ENCODE measurements at places on chromosomes 12 and 14.
A peak's percentile ranks its signal among the peaks of the same experiment; 100 is the strongest.

- DNase-seq, result no peak
Observed at GRCh38 chr12:114131824-114132223, 165.7 kb upstream of the RBM19 start.

- DNase-seq, result peak; percentile 81
Observed at GRCh38 chr12:6603095-6603567, 4.0 kb downstream of the CHD4 start.

GRCh38 chr12:117803001-117803400 is 165.8 kb downstream of the KSR2 start:
- no peak for DNase-seq

DNA sequence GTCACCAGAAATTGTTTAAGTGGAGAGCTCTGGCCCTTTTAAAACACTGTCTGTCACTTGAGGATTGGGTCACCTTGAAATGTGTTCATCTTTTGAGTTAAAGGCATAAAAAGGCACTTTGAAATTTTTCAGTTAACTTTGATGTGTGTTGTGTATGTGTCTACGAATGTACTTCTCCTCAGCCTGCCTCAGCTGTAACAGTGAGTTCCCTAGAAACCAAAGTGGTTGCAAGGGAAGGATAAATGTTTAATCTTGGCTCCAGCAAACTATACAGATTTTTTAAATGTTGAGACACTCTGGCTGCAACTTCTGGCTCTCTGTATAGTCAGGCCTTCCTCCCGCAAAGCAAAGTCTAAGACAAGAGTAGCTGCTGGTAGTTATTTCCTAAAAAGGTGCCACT is 8.3 kb downstream of the DERA start:
- peak; percentile 26 for DNase-seq

DNA sequence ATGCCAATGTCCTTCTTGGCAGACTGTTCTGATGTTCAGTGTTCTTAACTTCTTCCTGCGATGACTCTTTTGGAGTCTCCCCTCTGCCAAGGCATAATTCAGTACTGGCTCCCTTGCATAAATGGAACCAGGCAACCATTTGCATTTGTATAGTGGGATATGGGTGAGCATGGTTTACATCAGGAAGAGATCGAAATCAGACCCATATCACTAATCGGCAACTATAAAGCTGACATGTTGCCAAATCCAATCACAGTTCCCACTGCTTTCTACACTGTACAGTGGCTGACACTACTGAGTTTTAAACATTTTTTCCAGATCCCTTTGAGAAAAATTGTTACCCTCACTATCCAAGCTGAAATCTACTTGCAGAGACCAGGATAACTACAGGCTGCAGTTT is 83.8 kb downstream of the KITLG start:
- no peak for DNase-seq

DNA sequence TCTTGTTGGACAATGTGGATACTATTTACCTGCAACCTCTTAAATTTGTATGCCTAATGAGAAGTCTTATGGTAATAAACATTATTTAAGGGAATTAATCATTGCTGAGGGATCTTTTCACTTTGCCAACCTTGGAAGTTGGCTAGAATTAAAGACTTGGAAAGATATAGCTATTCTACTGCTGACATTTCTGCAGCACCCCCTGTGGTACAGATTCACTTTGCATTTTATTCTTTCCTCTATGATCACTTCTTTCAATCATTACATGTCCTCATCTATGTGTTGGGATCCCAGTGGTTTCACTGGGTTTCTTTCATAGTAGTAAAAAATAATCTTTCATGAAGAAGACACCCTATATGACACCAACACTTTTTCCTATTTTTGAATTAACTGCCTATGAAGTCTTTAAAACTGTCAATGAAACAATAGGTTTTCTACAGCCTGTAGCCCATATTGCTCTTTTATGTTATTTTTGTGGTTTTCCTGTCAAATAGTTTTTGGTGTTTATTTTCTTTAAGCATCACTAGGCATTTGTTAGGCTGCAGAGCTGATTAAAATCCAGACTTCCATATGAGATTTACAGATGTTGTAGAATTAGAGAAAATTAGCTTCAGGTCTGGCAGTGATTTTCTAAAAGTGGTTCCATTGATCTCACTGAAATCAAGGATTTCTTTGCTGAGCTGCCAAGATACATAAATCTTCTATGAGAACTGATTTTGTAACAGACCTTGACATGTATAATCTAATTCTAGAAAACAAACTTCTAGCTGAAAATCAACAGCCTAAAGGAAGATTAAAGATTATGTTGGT is 256.1 kb downstream of the NAV3 start:
- peak; percentile 13 for DNase-seq

GRCh38 chr14:60085085-60085484 is 6.6 kb upstream of the PCNX4 start:
- DNase-seq, result no peak

DNA sequence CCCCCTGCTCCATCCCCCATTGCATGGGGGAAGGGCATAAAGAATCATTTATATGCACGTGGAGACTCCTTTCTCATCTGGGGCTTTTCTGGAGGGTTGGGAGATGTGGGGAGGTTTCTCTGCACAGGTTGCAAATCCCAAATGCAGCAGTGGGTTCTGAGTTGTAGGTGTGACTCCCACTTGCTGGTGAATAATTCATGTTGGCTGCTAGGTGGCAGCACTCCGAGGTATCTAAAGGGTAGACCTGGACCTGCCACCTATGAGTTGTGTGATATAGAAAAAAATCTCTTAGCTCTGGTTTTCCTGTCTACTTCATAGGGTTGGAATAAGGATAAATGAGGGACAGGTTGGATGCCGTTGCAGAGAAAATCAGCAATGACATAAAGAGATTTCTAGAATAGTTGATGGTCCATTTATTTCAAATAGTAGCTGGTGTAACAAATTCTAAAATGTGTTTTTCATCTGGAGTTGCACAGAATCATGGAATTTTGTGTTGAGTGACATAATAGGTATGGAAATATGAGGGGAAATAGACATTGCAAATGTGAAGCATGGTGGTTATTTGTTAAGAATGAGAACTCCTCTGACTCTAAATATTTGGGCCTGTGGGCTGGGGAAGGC is 4.6 kb downstream of the MARCHF9 start:
- no peak for DNase-seq

DNA sequence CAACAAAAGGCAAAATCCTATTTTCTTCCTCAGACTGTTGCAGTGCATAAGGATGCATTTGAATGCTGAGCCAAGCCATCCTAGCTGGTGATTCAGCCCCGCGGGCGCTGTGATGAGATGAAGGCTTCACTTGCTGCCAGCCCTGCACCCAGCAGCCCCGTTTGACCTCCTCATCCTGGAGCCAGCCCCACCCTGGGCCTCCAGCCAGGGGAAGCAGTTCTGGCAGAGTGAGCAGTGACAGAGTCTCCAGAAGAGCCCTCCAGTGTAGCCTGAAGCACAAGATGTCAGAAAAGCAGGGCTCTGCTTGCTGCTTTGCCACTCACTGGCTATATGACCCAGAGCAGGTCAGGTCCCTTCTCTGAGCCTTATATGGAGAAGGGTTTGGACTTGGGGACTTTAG is 96.2 kb upstream of the HSPB8 start:
- peak; percentile 27 for DNase-seq

GRCh38 chr12:57551637-57552305 is 1.9 kb downstream of the KIF5A start:
- no peak for DNase-seq

DNA sequence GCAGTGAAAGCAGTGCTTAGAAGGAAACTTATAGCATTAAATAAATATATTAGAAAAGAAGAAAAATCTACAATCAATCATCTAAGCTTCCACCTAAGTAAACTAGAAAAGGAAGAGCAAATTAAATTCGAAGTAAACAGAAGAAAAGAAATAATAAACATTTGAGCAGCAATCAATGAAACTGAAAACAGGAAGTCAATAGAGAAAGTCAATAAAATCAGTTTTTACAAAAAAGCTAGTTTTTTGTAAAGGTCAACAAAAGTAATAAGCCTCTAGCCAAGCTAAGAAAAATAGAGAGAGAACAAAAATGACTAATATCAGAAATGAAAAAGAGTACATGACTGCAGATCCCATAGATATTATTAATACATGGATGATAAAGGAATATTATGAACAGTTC is 34.2 kb upstream of the KTN1 start:
- no peak for DNase-seq

GRCh38 chr14:76908834-76909233 is 82.6 kb downstream of the LRRC74A start:
- no peak for DNase-seq

GRCh38 chr12:60205500-60205899 is 609.7 kb downstream of the SLC16A7 start:
- DNase-seq, result no peak

GRCh38 chr12:130677957-130678558 is 38.0 kb downstream of the RIMBP2 start:
- DNase-seq, result no peak

- no peak for DNase-seq
Observed at GRCh38 chr14:100291305-100292075, 14.8 kb downstream of the SLC25A29 start.

DNA sequence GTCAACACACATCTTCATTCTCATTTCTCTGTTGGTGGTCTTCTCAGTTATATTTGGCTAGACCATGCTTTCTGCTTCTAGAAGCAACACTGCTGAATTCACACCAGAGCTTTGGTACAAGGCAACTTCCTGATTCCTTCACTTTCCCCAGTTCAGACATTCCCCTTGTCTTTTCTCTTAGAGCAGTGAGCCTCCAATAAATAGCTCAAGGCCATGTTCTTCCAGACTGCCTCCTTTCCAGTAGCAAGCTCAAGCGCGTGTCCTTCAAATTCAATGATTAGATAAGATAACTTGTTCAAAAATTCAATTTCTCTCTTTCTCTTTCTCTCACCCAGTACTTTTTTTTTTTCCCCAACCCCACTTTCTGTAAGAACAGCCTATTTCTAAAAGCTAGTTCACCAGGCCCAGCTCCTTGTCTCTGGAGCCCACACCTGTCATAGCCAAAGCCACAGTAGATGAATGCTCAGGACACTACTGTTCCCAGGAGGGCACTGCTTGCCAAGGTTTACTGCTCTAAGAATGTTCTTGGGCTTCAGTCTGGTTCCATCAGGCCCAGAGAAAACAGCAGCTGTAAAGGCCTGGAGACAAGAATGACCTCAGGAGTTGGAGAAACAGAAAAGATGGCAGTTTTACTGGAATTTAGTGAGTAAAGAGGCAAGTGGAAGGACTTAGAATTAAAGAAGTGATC is 17.7 kb downstream of the TBK1 start:
- peak; percentile 43 for DNase-seq

DNA sequence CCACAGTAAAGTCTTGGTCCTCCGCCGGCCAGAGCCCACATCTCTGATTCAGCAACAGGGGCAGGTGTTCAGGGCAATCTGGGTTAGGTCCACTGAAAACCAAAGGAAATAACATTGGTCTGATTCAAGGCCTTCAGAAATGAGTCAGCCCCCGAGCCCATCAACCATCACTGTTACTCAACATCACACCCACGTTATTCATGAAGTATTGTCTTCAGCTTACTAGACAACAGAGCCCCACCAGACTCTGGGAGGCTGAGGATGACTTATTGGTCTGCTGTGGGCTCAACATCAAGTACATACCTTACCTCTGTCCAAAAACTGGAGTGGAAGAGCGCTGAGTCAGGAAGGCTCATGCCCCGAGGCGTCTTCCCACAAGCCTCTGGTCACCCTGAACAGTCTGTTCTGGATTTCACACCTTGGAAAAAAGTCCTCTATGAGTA is 97.5 kb downstream of the ZFP36L1 start:
- DNase-seq, result no peak

DNA sequence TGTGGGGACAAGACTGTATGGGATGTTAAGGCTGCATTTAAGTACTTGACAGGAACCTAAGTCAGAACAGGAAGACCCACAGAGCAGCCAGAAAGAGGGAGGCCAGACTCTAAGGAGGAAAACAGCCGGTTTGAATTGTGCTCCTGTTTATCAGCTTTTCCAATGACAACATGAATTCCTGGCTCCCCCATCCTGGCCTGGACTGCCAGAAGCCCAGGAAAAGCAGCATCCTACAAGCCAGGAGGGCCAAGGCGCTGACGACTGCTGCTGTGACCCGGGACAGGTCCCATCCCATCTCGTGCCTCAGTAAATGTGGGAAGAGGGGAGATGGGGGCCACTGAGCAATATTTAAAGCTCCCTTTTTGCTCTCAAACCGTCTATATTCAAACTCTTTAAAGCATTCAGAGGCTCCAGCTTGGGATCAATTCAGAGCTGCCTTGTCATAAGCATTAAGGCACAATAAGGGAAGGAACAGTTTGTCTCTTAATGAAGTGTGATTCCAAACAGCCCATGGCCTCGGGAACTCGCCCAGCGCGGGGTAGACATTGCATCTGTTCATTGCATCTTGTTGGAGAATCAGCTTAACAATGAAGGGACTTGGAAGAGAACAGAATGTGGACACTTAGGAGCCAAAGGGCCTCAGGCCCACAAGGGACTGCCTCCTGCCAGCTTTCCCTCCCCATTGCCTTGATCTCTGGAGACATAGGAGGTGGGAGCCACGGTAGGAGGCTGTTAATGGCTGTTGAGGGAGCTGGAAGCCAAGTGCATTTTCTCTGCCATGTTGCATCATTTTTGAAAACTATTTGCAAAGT is 49.6 kb downstream of the CMKLR1 start:
- peak; percentile 54 for DNase-seq

DNA sequence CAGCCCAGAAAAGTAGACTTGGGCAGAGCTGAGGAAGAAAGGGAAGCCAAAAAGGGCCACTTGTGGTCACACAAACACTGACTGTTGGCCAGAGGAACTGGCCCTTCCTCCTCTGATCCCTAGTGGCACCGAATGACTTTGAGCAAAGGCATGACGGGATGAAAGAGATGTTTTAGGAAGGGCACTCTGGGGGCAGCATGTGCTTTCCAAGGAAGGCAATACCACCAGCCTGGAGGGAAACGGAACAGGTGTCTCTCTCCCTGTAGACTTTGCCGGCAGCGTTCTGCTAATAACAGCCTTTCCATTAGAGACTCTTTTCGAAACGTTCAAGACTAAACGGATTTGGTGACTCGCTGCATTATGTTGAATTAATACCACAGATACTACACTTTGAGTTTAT is 12.3 kb upstream of the FBXO21 start:
- peak; percentile 9 for DNase-seq

GRCh38 chr12:18897823-18898222 is 159.9 kb downstream of the CAPZA3 start:
- DNase-seq, result no peak

DNA sequence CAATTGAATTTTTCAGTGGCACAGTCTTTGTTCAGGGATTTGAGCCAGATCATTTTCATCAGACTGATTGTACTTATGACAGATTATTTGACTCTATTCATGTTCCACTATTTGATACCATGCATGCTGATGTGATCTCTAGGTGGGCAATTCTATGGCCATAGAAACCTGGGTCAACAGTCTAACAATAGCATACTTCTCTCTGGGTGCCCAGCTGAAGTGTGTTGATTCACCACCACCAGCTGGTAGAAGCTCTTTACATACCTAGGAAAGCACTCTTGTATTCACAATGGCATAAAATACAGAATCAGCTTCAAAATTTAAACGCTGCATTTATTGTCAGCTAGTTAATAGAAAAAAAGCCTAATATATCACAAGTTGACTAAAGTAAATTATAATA is 90.2 kb upstream of the TMTC2 start:
- DNase-seq, result peak; percentile 35

- DNase-seq, result peak; percentile 52
Observed at GRCh38 chr12:113366827-113367226, 8.4 kb downstream of the PLBD2 start.

Data from tongue (tissue), 3 donors.